ENCODE measurements at places on chromosomes 4 and X. TPM values are rescaled to one million over a fixed set of nuclear protein-coding genes. Genes with fewer than 3 reads are reported as not detected.

The FAAH2 gene
- total RNA-seq: 9.8 TPM

DNA sequence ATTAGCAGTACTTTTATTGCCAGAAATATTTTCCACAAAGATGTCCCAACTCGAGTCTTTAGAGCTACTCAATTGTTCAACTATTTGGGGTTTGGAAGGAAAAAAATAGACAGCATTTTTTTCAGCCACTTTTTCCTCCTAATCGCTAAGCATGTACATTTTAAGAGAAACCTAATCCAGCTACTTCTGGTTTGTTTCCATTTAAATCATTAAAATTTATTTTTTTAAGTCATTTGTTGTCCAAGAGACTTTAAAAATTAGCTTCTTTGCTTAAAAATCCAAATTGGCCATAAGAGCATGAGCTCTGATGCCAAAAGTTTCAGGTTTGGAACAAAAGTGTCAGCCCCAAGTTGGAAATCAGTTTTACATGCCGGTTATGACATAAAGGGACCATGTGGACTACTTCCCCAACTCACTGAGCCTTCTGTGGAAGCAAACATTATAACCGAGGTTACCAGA is 186.3 kb upstream of the INTU start:
- DNase-seq: no peak

The MAGEC1 gene
- not detected for total RNA-seq

The SYAP1 gene
- total RNA-seq: 52.0 TPM

The LAS1L gene
- total RNA-seq: 13.8 TPM

DNA sequence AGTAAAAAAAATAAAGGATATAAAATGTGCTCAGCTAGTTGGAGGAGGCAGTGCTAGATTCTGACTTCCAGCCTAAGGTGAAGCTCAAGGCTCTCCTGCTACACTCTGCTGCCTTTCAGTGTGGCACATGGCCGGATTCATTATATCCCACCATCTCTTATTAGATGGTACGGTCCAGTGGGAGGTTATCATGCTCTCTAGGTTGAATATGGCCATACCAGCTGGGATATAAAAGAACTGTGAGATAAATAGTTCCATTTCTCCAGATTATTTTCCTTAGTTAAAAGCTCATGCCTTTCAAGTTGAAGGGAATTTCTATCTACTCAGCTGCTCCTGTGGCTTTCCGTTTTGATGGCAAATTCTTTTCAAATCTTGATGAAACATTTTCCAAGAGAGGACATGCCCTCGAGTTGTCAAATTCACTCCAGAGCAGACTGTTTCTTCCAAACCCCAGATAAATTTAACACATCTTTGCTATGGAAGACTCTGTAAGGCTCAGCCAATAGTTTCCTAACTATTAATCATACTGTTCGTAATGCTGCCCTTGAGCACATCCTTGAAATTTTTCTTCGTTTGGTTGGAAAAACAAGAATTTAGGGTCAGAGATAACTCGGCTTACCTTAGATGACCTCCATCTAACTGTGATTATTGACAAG is 2.2 kb upstream of the MGARP start:
- no peak for DNase-seq

DNA sequence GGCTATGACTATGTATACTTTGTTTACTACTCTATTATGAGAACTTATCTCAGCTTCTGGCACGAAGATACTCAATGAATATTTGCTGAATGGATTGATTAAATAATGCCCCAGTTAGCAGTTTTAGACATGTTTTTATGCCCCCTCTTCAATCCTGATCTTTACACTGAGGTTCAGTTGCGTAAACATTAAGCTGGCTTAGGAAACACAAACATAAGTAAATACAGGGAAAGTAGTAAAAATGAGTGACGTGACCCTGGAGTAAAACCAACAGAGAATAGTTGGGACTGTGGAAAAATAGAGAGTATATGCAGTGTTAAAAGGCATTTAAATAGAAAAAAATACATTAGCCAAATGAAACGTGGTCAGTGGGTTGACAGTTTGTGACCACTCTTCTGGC is 387.0 kb upstream of the ACTRT1 start:
- DNase-seq: no peak

- DNase-seq: no peak
Observed at GRCh38 chr4:48429709-48430474, 53.3 kb upstream of the SLC10A4 start.

GRCh38 chr4:179344861-179345260 is 1902.6 kb upstream of the AGA start:
- no peak for DNase-seq

DNA sequence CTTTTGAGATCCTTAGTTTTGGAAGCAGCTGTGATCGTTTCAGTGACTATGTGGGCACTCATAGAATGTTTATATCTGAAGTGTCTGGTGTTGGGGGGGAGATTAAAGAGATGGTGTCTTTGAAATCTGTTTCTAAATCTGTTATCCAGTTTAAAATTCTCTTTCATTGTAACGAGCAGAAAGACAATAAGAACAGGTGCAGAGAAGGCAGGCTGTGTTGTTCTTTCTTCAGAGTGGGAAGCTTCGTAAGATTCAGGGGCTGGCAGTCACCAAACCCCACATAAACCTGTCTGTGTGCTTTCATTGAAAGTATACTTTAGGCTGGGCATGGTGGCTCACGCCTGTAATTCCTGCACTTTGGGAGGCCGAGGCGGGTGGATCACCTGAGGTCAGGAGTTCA is 16.3 kb upstream of the DHRSX start:
- no peak for DNase-seq

DNA sequence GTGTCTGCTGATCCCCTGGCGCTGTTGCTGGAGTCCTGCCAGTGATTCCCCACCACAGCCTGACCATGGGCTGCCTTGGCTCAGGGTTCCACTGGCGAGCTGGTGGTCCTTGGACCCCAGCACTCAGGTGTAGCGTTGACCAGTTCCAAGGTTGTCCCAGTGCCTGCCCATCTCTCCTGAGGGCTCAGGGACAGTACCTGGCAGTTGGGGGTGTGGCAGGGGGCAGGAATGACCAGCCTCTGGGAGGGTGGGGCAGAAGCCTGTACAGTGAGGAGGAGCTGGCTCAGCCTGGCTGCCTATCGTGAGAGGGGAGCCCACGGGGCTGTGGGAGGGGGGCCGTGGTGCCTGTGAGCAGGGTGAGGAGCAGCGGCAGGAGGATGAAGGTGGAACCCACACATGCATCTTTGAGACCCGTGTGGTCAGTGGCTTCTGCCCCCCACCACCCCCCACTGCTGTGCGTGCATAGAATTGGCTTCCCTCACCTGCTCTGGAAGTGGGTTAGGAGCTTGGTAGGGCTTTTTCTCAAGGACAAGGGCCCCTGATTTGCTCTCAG is 12.6 kb upstream of the MSANTD1 start:
- DNase-seq: no peak

The SUV39H1 gene
- 5.0 TPM for total RNA-seq

DNA sequence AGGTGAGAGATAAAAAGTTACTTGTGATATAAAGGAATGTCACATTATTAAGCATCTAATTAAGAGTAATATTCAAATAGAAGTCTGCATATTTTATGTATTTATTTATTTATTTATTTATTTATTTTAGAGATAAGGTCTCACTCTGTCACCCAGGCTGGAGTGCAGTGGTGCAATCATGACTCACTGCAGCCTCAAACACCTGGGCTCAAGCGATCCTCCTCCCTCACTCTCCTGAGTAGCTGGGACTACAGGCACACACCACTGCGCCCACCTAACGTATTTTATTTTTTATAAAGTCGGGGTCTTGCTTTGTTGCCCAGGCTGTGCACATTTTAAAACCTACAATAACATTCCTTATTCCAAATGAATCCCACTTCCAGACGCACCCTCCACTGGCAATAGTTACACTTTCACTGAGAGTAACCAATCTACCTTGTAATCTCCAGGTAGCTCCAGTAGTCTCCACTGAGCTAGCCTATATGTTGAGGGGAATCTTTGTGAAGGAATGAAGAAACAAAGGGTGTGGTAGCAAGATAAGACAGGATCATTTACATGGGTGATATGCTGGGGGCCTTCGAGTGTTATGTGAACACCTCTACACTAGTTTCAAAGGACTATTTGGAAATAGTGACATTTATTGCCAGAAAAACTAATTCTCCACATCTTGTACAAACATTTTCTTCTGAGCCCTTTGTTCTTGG is 11.9 kb downstream of the SH3D19 start:
- no peak for DNase-seq

- DNase-seq: peak; percentile 59
Observed at GRCh38 chrX:120308959-120309872, 2.0 kb downstream of the TMEM255A start.

The HEPH gene
- 301 TPM for total RNA-seq

DNA sequence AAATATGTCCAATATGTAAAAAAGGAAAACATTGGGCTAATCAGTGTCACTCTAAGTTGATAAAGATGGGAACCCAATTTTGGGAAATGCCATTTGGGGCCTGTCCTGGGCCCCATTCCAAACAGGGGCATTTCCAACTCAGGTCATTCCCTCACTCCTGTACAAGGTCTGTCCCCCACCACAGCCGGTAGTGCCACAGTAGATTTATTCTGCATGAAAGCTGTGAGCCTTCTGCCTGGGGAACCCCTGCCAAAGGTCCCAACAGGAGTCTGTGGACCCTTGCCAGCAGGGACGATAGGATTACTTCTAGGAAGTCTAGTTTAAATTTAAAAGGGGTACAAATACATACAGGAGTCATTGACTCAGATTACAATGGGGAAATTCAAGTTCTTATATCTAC is 317.6 kb upstream of the GNPDA2 start:
- no peak for DNase-seq
